ENCODE measurements at places on chromosomes 6 and 20. TPM values are rescaled to one million over a fixed set of nuclear protein-coding genes. Genes with fewer than 3 reads are reported as not detected.
A peak's percentile ranks its signal among the peaks of the same experiment; 100 is the strongest.

Gene PRPH2
- total RNA-seq = 1.1 TPM

Gene SOBP
- total RNA-seq = 26.0 TPM

Gene SLC25A27
- total RNA-seq = 6.5 TPM

Gene SOX4
- total RNA-seq = 185 TPM

DNA sequence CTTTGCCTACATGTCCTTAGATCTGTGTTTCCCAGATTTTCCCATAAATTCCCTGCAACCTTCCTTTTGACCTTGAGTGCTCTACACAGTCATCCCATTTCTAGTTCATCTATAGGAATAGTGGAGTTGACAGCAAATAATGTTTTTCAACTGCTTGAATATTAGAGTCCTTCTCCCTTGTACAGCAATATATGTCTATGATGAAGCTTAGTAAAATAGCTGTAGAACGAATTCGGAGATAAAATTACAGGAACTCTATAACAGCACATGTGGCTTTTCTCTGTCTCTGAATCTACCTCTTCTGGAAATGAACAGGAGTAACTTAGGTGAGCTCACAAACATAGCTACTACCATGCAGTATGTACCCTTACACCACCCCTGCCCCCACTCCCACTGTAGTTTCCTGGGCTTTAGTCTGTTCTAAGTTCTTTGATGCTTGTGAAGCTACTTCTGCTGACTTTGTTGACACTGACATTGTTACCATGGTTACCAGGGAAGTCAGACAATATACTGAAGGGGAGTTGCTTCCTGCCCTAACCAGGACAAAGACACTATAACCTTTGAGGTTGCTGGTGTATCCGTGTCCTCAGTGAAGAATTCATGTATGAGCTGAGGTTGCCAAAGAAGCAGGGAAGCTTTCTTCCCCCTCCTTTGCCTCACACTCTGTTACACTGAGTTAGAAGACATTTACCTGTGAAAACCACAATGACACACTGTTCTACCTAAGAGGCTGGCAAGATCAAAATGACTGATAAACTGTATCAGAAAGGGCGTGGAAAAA is 35.8 kb upstream of the SHLD1 start:
- ATAC-seq = no peak

DNA sequence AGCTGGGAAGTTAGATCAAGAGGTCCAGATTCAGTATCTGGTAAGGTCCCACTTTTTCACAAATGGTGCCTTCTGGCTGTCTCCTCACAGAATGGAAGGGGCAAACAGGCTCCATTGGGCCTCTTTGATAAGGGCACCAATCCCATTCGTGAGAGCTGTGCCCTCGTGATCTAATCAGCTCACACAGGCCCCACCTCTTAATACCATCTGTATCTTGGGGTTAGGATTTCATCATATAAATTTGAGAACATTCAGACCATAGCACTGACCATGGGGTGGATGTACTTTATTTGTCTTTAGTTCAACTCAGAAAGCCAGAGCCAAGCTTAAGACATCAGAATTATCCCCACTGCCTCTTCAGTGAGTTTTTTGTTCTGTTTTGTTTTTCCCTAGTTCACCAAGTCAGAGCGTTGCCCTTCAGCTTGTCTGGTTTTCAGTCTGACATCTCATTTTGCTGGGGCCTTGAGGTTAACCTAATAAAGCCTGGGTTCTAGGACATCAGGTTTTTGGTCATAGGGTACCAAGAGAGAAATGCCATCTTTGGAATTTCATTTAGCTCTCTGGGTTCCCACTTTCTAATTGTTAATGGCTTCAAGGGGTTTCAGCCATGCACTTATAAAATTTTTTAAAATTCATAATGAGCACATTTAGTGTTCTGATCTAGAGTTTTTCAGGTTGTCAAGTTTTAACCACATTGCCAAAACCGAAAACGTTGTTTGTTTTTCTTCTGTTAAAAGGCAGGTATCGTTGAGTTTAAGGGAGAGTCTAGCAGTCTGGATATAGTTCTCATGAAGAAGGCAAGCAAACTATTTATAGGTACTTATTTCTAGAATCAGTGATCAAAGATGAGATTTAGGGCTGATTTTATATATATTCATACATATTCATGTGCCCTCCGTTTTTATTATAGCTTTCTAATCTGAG is 19.0 kb downstream of the SENP6 start:
- ATAC-seq = no peak

DNA sequence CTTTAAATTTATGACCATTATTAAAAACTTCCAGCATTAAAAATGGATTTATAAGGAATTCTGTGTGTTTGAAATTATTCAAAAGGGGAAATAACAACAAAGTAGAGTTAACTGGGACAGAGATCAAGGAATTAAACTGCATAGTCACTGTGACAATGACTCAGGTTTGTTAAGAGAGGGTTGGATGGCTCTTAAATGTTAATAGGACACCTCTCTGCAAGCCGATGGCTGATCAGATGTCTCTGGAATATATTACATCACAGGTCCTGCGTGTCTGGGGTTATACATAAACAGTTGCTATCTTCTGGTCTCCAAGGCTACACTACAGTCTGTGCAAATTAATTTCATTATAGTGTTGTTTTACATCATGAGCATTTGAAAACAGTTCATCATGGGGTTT is 574.3 kb downstream of the COL12A1 start:
- ATAC-seq = peak; percentile 41

DNA sequence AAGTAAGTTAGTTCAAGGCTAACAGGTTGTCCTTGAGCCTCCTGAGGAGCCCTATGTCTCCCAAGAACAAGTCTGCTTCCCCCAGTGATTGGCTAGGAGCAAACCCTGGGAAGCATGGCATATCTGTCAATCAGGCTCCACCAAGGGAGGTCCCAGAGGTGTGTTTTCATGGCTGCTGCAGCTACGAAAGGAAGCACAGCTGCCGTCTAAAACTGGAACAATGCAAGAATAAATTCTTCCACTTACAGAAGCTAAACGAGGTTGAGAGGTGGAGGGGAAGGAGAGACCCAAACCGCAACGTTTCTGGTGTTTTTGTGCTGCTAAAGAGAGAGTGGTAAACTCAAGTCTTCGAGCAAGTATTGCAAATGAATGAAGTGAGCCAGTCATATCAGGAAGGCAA is 4.9 kb upstream of the PTGIS start:
- no peak for ATAC-seq

DNA sequence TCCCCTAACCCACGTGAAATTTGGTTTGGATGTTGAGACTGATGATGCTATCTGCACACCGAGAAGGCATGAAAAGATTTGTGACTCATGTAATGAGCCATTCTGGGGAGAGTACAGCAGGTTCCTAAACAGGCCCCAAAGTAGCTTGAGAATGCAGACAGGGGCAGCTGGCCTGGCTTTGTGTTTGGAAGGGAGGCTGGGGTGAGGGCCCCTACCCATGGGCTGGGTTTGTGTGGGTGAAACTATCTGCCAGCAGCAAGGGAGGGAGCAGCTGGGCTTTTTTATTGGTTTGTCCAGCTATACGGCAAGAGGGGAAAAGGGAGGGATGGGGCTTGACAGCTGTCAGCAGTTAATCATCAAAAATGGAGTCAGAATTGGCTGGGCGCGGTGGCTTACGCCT is 87.0 kb upstream of the RNF24 start:
- no peak for ATAC-seq
